ENCODE measurements at places on chromosomes 13 and 19.

- no peak for DNase-seq
Measured at GRCh38 chr13:47085346-47085745, 188.5 kb upstream of the HTR2A start.

DNA sequence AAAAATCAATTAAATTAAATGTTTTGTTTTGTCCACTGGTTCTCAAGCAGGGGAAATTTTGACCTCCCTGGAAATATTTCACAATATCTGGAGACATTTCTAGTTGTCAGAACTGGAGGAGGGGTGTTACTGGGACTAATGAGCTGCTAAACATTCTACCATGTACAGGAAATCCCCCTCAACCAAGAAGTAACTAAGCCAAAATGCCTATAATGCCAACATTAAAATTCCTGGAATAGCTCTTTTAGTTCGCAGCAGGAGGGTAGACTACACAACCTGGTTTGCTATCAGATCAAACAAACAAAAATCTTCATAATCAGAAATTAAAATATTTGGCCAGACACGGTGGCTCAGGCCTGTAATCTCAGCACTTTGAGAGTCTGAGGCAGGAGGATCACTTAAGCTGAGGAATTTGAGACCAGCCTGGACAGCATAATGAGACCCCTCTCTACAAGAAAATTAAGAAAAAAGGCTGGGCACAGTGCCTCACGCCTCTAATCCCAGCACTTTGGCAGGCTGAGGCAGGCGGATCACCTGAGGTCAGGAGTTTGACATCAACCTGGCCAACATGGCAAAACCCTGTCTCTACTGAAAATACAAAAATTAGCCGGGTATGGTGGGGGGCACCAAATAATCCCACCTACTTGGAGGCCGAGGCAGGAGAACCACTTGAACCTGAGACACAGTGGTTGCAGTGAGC, 13.7 kb upstream of the SMARCA4 start:
- no peak for DNase-seq

DNA sequence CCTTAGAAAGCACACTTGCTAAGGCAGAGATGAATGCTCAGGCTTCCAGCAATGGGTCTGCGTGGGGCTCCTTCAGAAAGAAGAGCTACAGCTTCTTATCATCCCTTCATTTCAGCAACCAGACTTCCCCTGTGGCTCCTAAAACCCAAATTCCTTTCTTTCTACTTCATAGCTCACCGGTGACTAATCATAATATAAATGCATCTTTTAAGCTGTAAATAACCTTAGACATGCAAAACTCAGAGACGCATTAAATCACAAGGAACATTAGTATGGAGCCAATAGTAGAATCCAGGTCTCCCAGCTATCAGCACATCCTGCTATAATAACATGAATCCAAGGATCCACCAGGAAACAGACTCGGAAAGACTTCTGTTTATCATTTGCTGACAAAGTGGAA, 375.6 kb downstream of the COG6 start:
- DNase-seq = no peak

DNA sequence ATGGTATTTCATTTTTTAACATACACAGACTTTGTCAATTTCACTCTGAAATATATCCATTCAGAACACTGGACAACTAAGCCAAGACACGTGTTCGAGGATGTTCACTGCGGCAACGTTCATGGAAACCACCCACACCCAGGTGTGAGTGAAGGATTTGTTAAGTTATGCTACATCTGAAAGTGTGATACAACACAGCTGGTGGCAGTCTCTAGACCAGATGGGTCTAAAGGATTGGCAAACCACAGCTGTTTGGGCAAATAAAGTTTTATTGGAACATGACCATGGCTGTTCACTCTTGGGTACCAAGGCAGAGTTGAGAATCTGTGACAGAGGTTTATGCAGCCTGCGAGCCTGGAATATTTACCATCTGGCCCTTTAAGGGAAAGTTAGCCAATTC, 12.0 kb downstream of the SLC7A9 start:
- no peak for DNase-seq

DNA sequence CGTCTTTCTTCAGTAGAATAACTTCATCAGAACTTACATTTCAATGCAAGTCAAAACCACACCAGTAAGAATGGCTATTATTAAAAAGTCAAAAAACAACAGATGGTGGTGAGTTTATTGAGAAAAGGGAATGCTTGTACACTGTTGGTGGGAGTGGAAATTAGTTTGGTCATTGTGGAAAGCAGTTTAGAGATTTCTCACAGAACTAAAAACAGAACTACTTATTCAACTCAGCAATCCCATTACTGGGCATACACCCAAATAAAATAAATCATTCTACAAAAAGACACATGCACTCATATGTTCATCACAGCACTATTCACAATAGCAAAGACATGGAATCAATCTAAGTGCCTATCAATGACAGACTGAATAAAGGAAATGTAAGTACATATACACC, 231.2 kb downstream of the NHLRC3 start:
- DNase-seq = no peak

GRCh38 chr13:106432636-106433035, 102.8 kb downstream of the EFNB2 start:
- DNase-seq = no peak

GRCh38 chr19:1757468-1758230, 4.3 kb downstream of the ONECUT3 start:
- DNase-seq = no peak

DNA sequence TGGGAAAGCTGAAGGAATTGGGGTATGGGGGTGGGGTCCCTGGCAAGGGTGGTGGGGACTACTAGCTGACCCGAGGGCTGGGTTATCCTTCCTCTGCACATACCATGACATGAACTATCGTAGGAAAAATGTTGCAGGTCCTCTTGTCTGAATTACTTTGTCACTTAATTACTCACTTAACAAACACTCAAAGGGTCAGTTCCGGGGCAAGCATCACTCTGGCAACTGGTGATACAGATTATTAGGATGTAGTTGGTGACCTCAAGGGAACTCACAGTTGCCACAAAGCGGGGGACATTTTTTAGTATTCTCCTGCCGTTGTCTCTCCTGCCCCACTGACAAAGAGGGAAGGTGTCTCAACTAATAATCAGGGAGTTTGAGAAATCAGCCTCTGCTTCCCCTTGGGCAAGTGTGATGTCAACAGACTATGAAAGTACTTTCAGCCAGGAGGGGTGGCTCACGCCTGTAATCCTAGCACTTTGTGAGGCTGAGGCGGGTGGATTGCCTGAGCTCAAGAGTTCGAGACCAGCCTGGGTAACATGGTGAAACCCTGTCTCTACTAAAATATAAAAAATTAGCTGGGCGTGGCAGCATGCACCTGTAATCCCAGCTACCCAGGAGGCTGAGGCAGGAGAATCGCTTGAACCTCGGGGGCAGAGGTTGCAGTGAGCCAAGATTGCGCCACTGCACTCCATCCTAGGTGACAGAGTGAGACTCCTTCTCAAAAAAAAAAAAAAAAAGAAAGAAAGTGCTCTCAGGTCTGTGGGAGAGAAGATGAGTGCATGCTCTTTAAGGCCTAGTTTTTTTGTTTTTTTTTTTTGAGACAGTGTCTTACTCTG, 10.3 kb downstream of the DNAJB1 start:
- DNase-seq = no peak

GRCh38 chr13:20877902-20878301, 24.6 kb downstream of the XPO4 start:
- DNase-seq = no peak

DNA sequence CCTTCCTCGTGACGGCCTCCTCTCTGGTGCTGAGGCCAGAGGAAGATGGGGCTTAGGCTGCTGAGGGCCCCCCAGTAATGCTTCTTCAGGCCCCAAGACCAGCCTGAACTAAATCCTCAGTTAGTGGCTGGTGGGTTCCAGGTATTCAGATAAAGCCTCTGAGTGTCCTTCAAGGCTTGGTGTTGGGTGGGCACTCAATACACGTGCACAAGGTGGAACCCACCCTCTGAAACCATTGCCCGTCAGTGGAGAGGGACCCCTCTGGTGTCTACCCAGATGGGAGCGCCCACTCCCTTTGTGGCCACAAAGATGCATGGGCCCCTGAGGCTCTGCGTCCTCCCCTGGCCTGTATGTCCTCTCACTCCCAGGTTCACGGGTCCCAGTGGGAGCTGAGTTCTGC, 79.0 kb downstream of the IER2 start:
- DNase-seq = no peak

DNA sequence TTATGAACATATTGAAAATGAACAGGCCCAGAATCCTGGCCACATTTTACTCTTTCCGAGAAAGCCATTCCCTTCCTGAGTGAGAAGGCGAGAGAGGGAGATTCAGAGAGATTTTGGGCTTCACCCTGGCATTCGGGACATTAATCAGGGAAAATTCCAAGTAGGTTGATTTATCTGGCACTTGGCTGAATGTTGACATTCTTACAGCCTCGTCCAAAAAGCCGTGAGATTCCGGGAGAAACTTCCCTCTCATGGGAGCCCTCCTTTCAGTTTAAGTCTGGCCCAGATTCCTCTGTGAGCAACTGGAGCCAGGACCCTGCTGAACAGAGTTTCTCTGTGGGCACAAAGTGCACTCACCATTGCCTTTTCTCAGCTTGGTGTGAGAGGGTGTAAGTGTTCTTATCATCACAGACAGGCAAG, 129.2 kb upstream of the PEG3 start:
- no peak for DNase-seq

DNA sequence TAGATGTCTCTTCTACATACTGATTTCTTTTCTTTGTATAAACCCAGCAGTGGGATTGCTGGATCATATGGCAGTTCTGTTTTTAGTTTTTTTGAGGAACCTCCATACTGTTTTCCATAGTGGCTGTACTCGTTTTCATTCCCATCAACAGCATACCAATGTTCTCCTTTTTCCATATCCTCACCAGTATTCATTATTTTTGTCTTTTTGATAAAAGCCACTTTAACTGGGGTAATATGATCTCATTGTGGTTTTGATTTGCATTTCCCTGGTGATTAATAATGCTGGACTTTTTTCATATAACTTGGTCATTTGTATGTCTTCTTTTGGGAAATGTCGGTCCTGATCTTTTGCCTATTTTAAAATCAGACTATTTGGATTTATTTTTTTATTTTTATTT, 108.5 kb downstream of the PAN3 start:
- DNase-seq = no peak

GRCh38 chr19:17778968-17779929, 15.7 kb upstream of the B3GNT3 start:
- no peak for DNase-seq

DNA sequence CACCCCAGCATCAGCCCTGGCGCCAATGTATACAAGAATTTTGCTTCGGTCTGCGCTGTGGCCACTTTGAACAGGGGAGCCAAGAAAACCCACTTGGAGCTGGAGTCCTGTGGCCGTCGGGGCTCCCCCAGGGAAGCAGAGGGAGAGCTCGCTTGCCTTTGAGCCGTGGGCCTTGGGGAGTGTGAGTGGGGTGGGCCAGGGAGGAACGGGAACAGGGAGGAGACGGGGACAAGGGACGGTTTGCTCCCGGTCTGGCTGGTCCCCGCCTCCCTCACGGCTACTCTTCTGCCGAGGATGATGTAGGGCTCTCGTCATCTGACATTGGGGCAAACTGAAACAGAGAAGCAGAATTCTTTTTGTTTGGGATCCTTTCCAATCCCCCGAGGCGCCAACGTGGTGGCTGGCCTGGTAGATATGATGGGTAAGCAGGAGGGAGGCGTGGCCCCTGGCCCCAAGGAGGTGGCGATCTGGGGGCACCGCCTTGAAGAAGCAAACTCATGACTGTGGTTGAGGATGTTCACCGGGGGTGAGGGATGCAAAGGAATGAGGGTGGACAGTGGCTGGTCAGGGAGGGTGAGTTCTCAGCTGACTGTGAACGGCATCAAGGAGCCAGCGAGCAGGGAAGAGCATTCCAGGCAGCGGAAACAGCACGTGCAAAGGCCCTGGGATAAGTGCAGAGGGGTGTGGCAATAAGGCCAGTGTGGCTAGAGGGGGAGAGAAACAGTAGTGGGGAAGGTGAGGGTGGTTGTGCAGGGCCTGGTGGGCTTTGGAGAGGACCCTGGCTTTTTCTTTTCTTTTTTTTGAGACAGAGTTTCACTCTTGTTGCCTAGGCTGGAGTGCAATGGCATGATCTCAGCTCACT, 10.9 kb upstream of the SPC24 start:
- no peak for DNase-seq

DNA sequence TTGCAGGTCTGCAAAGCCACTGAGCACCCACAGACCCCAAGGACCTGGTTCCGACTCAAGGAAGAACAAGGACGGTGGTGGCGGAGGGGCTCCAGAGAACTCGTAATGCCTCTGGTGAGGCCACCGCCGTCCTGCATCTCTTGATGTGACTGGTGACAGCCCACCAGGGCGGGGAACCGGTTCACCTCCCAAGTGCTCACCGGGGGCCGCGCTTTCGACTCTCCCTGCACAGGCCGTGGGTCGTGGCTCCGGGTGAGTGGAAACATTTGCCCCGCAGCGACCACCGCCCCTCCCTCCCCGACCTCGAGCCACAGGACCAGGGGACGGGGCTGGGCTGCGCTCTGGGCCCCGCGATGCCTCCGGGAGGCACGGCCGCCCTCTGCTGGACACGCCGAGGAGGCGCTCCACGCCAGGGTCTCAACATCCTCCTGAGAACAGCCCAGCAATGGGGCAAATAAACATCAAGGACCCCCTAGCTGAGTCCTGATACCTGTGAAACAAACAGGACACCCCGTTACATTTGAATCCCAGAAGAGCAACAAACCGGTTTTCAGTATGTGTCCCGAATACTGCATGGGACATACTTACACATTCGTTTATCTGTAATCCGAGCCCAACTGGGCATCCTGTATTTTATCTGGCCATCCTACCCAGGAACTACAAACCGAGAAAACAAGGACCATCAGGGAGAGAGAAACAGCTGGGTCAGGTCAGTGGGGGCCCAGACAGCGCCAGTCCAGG, 3.9 kb upstream of the PLPP2 start:
- DNase-seq = peak; percentile 28

DNA sequence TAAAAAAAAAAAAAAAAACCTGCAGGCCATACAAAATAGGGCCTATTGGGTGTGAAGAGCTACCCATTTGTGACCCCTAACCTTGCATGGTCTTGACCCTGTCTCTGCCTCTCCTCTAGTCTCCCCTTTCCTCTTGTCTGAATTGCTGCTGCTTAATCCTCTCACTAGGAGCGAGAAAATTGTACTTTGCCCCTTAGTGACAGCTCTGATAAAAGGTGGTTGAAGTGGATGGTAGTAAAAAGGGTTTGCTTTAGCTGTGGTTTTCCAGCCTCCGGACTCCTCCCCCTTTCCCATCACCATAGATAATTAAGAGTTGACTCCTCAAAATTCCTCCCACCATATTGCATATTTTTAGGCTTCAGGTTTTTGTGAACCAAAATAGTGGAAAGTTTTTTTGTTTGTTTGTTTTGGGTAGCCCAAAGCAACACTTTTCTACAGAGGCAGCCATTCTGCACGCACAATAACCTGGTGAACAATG, 23.5 kb downstream of the ACTN4 start:
- no peak for DNase-seq

All from activated T-helper 9 cell treated with anti-CD3 and anti-CD28 coated beads, Interleukin-2, amount 50 U/mL, for 16 hours (primary cell).